T follicular helper cell (primary cell): ENCODE measurements at places on chromosomes 1 and 21.

DNA sequence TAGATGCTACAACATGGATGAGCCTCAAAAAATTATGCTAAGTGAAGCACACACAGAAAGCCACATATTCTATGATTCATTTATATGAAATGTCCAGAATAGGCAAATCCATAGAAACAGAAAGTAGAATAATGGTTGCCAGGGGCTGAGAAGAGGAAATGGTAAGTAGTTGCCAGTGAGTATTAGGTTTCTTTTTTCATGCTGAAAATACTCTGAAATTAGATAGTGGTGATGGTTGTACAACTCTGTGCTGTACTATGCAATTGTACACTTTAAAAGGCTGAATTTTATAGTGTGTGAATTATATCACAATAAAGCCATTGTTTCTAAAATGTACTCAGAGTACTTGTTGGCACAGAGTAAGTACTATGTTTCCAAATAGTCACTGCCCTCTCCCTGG is 15.5 kb upstream of the GFI1 start:
- DNase-seq = no peak

DNA sequence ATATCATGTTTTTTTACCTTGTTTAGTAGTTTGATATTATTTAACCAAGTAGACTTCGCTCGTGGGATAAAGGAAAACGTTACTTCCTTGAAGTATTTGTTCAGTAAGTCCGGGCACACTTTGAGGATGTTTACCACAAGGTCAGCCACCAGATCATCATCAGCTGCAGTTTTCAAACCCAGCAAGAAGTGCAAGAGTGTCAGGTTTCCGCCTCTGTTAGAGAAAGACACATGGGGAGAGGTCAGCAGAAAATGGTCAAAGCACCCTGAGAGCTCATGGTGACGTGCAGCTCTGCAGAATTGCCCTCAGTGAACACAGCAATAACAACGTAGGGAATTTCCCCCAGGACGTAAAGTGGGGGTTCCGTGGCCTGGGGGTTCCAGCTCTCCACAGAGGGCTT is 24.4 kb downstream of the URB1 start:
- DNase-seq = no peak

DNA sequence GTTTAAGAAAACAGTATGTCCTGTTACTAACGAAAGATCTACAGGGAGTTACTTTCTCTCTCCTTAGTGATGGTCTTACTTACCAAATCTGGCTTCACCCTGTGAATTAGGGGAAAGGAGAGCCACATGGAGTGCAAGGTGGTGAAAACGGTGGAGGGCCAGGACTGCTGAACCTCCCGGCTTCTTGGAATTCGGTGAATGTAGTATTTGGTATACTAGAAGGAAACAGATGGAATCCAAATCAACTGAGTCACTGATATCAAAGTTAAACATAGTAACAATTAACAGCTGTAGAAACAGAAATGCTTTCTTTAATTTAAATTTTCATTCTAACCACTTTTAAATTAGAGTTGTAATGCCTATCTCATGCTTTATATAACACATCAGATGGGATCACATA is 45.7 kb downstream of the ALG14 start:
- DNase-seq = no peak

GRCh38 chr1:228076796-228077430 is 5.6 kb upstream of the ARF1 start:
- DNase-seq = no peak

GRCh38 chr1:160416369-160416768 is 16.0 kb downstream of the VANGL2 start:
- no peak for DNase-seq

GRCh38 chr1:178486100-178487069 is 10.4 kb downstream of the CLEC20A start:
- no peak for DNase-seq

- DNase-seq = no peak
Measured at GRCh38 chr1:99439433-99440075, 175.3 kb downstream of the PLPPR4 start.

GRCh38 chr1:2289607-2290006 is 61.5 kb downstream of the SKI start:
- no peak for DNase-seq

GRCh38 chr1:95407131-95407885 is 173.3 kb downstream of the RWDD3 start:
- no peak for DNase-seq

DNA sequence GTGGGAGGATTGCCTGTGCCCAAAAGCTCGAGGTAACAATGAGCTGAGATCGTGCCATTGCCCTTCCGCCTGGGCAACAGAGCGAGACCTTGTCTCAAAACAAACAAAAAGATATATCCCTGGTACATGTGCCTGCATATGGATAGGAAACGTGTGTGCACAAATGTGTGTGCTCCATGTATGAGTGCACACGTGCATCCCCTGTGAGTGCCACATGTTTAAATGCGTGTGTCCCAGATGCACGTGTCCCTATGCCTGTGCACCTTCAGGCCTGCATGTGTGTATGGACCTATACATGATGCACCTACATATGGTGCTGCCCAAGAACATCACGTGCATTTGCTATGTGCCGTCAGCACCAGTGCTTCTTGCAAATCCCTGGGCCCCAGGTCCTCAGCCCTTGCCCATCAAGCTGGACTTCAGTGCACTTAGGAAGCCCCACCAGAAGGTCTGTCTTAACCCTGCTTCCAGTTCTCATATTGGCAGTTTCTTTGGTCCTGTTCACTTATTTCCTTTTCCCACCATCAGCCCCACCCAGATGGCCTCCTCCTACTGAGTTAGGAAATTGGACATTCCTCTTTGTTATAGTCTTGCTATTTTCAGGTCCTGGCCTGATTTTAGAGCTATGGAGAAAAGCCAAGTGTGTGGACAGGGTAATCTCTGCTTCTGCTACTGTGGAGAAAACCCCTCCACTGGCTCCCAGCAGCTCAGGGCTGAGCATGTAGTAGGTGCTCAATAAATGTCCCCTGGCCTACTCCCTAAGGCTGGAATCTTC is 15.4 kb downstream of the TIE1 start:
- no peak for DNase-seq

DNA sequence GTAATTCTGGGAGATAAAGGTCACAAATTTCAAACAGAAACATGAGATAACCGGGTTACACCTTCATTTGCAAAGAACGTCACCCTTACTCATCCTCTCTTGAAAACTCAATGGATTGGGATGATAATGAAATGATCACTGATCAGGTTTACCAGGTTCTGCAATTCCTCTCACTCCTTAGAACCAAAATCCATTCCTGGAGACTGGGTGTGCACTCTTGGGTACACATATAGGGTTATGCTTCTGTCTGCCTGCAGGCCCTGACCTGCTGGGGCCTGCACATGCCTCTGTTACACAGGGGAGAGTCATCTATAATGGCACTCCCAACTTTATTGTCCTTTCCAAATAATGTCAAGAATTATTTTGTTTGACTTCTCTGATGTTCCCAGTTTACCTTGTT is 8.3 kb downstream of the SUSD4 start:
- no peak for DNase-seq

DNA sequence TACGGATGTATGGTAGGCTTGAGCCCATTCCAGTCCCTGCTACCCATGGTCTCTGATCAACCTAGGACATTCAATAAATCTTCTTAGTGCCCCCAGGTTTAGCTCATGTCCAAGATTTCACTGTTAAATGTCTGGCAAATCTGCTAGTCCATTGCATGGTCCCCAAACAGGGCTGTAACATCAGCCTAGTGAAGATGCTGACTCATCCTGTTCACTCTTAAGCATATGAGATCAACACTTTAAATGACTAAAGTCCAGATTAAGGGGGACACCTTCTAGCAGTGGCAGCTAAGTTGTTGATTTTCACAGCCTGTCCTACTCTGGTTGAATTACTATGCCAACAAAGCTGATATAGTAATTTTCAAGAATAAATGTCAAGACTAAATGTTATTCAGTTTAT is 46.5 kb upstream of the NUF2 start:
- DNase-seq = no peak

DNA sequence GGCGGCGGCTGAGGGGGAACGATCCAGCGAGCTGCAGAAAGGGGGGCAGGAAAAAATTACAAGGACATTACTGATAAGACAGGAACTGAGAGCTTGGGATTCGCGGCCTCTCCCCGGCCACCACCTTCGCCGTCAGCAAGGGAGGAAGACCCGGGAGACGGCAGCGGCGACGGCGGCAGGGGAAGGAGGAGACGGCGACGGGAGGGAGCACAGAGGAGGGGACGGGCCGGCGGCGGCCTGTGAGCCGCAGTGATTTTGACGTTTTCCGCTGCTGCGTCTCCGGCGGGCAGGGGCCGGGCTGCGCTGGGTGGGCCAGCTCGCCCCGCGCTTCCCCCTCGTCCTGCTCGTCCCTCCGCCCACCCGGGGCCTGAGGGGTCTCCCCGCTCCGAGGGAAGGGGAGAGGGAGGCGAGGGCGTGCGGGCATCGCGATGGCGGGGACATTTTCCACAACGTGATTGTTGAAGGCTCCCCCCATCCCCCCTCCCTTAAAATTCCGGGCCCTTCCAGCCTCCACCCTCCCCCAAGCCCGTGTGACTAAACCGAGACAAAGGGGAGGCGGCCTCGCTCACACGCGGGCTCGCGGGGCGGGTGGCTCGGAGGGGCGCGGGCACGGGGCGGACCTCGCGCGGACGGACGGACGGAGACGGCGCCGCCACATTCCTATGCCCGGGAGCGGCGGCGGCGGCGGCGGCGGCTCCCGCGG is 407 bp downstream of the CAMSAP2 start:
- DNase-seq = peak; percentile 20

DNA sequence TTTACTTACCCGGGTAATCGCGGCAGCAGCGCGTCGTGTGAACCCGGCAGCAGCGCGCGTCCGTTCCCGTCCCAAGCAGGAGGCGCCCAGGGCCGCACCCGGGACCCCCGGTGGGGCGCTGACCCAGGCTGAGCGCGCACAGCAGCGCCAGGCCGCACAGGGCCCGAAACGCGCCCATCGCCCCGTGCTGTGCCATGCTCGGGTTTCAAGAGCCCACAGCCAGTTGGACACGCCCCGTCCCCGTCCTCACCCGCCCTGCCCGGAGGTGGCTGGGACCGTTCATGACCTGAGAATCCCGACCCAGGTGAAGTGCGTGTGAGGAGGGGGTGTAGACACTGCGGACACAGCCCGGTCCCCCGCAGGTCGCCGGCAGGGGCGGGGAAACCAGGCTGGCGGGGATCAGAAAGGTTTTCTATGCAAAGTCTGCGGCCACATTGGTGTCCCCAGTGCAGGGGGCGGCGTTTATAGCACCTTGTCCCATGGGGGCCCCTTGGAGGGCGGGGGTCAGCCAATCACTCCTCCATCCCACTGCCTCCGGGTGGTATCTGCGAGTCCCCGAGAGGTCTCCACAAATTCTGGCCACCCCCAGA is at the start of gene TNFRSF18:
Gene TNFRSF18, minus strand, starts transcription at position 217 of the 590 bp plus-strand sequence. Its CDS starts 21 bp downstream, at position 196.
- no peak for DNase-seq

DNA sequence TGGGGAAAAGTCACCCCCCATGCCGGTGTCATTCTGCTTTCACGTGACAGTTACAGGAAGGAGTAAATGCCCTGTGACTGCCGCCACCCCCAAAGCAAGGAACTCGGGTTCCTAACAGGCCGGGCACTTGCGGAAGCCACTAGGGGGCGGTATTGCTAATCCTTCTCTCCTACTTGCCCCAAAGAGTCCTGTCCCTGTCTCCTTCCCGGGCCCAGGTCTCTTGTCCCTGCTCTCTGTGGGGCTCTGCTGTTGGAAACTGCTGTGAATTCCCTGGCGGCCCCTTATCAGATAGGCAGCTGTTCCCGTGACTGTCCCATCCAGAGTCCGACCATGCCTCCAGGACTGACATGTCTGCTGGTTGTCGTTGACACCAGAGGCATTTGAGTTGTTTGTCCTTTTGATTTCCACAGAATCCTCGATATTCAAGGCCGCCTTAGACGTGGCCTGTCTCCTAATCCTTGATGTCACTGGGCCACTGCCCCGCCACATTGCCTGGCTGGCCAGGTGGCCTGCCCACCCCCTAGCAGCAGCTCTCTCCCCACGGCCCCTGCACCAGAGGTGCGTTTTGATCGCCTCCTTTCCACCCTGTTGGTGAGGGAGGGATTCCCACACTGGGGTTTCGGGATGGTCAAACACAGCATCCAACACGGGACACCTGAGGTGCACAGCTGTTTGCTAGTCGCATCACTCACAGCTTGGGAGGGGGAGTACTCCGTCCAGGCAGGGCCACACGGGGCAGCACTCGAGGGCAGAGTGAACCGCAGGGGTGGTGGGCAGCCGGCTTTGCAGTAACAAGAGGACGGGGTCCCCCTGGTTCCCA is 37.3 kb downstream of the CHAF1B start:
- DNase-seq = no peak

DNA sequence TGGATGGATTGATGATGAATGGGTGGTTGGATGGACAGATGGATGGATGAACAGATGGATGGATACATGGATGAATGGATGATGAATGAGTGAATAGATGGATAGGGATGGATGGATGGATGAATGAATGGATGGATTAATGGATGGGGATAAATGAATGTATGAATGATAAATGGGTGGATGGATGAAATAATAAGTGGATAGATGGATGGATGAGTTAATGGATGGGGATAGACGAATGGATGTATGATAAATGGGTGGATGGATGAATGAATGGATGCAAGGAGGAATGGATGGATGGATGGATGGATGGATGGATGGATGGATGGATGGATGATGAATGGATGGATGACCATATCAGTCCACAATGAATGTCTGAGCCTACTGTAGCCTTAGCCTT is 381.9 kb downstream of the SETD4 start:
- no peak for DNase-seq

- no peak for DNase-seq
Measured at GRCh38 chr1:89990976-89991831, 3.7 kb upstream of the ZNF326 start.

DNA sequence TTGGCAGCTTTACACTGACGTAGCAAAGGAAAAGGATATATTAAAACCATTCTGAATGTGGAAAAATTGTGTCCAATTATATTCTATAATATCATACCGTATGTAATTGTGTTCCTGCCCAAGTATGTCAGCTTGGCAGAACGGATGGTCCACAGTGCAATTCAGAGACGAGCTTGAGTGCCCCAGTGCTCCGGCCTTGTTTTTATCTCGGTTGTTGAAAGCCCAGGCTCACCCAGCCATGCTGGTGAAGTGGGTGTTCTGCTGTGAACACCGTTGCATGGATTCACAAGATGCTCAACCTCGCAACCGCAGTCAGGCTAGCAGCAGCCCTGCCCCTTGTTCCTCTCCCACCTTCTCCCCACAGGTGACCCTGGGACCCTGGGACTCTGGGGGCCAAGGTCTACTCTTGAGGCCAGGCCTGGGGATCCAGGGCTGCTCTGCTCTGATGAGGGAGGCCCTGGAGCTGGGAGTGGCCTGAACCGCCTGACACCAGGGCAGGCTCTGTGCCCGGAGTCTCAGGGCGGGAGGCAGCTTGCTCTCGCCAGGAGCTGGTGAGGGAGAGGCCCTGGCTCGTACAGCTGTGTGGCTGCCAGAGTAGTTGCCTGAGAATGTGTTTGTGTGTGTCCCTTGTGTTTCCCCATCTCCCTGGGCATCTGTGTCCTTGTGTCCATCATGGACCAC is 11.2 kb downstream of the PTPRF start:
- DNase-seq = no peak

DNA sequence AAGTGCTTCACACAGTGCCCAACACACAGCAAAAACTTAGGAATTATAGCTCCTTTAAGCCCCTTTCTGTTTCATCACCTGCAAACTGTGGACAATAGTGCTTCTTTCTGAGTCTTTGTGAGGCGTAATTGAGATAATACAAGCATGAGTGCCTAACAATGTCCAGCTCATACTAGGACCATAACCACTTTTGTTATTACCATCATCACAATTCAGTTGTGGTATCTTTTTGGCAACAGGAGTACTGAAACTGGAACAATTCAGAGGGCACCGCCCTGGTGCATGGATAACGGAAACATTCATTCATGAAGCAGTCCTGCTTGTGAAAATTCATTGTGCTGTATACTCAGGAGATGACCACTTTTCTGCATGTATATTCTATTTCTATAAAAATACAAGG is 18.2 kb downstream of the DNAJC11 start:
- DNase-seq = no peak

GRCh38 chr21:36491209-36491910 is 11.4 kb upstream of the CLDN14 start:
- DNase-seq = no peak
